ENCODE measurements at places on chromosomes 6 and 20. TPM values are rescaled to one million over a fixed set of nuclear protein-coding genes. Genes with fewer than 3 reads are reported as not detected.
A peak's percentile ranks its signal among the peaks of the same experiment; 100 is the strongest.

DNA sequence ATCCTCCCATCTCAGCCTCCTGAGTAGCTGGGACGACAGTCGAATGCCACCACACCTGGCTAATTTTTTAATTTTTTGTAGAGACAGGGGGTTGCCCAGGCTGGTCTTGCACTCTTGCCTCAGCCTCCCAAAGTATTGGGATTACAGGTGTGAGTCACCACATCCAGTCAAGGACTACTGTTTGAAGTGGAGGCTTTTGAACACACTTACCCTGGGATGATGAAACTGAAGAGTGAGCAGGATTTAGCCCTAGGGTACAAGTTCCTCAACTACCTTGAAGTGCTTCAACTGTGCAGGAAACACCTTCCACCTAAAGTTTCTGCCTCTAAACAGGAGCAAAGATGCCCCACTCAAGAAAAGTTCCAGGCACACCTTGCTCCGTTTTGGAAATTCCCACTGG lies 15.7 kb upstream of the PARD6B start:
- DNase-seq = no peak

DNA sequence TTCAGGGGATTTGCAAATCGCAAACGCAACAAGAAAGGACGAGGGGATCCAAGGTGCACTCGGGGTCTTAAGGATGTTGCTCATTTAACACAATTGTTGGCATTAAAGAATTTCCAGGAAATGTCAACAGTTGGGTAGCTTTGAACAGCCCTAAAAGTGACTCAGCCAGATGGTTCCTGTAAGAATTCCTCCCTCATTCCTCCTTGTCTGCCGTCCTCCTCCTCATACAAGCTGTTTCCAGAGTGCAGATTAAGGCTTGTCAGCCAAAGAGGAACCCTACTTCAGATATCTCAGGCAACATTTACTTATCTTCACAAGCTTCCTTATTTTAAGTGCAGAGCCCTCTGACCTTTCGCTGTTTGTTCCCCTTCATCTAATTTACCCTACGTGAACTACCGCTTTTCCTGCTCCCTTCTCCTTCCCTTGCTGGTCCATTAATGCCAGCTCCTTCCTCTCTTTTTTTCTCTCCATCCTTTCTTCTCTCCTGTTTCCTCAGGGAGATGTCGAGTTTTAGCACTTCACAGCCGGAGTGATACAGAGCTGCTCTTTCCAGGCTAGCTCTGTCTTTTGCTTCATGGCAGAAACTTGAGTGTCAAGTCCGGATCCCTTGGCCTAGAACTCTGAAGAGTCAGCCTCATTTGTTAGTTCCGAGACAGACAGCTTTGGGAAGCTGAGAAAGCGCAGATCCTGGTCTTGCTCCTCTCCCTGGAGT lies 26.1 kb upstream of the TBC1D7 start:
- DNase-seq = no peak

GRCh38 chr6:155387481-155387880 lies 68.2 kb downstream of the NOX3 start:
- DNase-seq = no peak

- DNase-seq = no peak
Measured at GRCh38 chr6:157187182-157188083, 135.9 kb downstream of the TMEM242 start.

GRCh38 chr6:7050004-7050403 lies 57.8 kb upstream of the RREB1 start:
- no peak for DNase-seq

GRCh38 chr6:135592276-135592675 lies 94.7 kb upstream of the AHI1 start:
- no peak for DNase-seq

DNA sequence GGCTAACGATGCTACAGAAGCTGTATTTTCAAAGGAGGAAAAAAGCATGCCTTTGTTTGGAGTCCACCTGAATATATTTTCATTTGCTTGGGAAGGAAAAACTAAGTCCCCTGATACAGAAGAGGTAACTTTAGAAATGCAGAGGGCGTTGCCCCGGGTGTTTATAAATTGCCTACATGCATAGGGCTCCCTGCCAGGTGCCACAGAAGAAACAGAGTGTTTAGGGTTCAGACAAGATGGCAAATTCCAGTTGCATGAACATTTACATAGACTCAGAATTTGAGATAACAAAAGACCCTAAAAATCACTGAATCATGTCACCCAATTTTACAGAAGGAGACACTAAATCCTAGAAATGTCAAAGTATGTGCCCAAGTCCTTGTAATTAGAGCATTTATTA lies 19.9 kb downstream of the RIN2 start:
- DNase-seq = no peak

GRCh38 chr6:44237813-44238433 lies 9.0 kb upstream of the HSP90AB1 start:
- peak; percentile 98 for DNase-seq

DNA sequence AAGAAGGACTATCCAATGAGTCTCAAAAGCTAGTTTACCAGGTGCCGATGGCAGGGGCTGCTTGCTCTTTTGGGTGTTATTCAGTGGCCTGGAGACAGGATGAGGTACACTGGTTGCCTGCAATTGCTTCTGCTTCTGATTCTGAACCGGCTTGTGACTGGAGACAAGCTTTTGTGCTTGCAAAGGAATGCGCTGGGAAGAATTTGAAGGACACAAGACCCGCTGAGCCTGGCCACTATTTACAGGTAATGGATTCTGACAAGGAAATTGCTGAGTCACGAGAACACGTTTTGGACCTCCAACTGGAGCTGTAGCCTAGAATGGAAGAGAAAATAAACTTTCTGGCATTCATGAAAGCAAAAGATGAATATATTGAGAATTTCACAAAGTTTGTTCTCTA lies 5.8 kb downstream of the AURKA start:
- no peak for DNase-seq

- peak; percentile 47 for DNase-seq
Measured at GRCh38 chr20:1897965-1898464, 2.8 kb downstream of the SIRPA start.

DNA sequence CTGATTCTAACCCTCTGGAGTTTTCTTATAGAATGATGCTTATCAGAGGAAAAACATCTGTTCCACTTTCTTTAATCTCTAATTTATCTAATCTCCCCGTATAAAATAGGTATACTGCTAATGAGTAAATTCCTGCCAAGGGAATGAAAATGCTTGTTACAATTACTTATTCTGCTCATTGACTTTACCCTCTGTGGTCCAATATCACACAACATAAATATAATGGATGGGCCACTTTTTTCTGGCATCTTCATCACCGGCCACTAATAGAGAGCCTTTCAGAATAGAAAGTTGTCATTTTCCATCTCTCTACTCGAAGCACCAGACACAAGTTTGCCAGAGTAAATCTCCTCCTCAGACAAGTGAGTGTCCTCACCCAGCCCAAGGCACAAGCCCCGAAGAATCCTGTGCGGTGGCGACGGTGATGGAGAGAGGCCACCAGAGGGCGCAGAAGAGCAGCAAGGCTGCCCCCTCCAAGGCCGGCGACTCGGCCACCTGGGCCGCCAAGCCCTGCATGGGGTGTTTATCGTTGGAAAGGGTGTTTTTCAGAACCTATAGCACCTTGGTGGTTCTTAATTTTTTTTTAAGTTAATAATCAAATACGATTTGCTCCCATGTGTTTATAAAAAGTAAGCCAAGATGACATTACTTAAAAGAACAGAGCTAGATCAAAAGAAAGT lies 212.9 kb upstream of the ARID1B start:
- peak; percentile 78 for DNase-seq

- no peak for DNase-seq
Measured at GRCh38 chr6:63919556-63920110, 284.0 kb downstream of the PHF3 start.

GRCh38 chr20:15889061-15889460 lies 684.2 kb downstream of the KIF16B start:
- no peak for DNase-seq

- no peak for DNase-seq
Measured at GRCh38 chr20:2817341-2817726, 1.2 kb downstream of the TMEM239 start.

DNA sequence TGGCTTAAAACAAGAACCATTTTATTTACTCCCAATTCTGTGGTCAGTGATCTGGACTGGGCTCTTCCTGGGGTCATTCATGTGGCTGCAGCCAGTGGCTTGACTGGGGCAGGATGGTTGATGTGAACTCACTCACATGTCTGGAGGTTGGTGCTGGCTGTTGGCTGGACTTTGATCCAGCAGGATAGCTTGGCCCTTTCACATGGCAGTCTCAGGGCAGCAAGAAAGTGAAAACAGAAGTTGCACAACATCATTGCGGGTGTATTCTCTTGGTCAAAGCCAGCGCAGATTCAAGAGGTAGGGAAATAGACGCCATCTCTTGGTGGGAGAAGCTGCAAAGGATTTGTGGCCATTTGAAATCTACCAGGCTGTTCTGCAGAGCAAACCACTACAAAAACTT lies 77.2 kb downstream of the MDGA1 start:
- no peak for DNase-seq

GRCh38 chr6:160634706-160635105 lies 29.4 kb downstream of the LPA start:
- no peak for DNase-seq

DNA sequence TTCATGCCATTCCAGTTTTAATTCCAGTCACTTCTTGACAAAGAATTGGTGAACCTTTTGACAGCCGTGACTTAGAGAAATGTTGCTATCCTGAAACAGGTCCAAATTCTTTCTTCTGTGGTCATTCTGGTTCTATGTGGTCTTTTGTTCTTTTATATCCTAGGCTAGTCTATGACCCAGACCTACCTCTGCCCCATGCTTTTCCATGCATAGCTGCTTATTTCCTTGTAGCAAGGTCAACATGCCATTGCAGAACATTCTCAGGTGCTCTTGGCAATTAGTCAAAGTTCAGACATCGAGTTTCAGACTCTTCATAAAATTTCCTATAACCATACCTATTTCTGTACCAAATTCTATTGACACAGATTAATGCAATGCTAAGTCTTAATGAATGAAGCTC lies 202.6 kb downstream of the PLCB1 start:
- DNase-seq = no peak

GTSF1L gene
- polyA plus RNA-seq = not detected

EYS gene
- polyA plus RNA-seq = 0.37 TPM

PIM1 gene
- 21.5 TPM for polyA plus RNA-seq

C6orf163 gene
- polyA plus RNA-seq = 6.7 TPM

SLC17A3 gene
- polyA plus RNA-seq = 0.22 TPM

POM121L2 gene
- polyA plus RNA-seq = not detected

Data from left lung (tissue), 14 donors.